ENCODE measurements at places on chromosomes 1 and 21.

DNA sequence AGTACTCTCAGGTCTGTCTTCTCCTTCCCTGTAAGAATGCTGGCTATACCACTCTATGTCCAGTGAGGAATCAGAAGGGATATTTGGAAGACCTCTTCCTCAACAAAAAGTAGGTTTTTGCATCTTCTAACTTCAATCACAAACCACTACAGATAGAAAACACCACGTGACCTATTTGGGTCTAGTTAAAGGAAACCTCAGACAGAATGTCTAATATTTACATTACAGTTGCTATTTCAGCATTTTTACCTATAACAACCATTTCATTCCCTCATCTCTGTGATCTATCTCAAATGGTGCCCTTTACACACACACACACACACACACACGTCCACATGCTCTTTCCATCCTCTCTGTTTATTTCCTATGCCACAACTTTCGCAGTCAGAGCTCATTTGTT, 7.9 kb upstream of the ADORA3 start:
- DNase-seq = no peak

- no peak for DNase-seq
Measured at GRCh38 chr1:94002046-94002787, 93.0 kb upstream of the GCLM start.

GRCh38 chr1:93190432-93190831, 9.9 kb downstream of the CCDC18 start:
- no peak for DNase-seq

DNA sequence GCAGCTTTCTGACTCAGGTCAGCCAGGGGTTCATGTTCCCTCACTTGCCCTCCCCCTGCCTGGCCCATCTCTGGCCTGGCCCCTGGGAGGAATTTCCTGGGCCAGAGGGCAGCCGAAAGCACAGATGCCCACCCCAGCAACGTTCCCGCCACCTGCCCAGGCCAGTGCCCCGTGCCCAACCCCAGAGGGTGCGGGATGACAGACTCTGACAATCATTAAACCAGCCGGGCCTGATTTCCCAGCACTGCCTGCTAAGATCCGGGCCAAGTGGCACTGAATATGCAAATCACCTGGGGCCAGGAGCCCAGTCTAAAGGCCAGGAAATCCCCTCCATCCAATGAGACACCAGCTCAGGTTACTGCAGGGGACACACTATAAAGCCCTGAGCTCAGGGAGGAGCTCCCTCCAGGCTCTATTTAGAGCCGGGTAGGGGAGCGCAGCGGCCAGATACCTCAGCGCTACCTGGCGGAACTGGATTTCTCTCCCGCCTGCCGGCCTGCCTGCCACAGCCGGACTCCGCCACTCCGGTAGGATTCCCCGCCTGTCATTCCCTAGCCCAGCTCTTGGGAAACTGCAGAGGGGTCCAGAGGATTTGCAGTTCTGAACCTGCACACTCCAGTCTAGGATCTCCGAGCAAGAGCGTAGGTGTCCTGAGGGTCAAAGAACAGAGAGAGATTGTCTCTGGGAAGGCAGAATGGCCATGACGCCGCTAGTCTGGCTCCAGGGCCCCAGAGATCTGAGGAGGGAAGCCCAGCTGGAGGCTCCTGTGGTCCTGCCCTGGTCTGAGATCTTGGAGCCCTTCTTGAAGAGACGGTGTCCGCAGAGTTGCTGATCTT, at the start of gene ELF3:
TSS of gene ELF3 (plus strand) at position 408 of the 836 bp plus-strand sequence. CDS start 550 bp downstream, outside the sequence.
- no peak for DNase-seq

DNA sequence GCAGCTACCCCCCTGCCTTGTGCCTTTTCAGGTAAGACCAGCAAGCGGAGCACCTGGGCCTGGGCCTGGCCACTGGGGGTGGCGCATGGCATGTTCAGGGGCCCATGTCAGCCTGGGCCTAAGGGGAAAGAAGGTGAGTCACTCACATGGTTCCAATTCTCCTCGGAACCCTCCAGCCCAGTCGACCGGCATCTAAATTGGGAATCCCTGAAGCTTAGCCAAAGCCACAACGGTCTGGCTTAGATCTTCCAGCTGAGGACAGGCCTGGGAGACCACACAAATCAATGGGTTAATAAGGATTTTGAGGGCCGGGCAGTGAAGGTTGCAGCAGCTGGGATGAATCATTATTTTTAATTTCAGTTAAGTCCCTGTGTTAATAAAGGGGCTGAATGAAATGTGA, 145.1 kb upstream of the SMYD2 start:
- DNase-seq = no peak

DNA sequence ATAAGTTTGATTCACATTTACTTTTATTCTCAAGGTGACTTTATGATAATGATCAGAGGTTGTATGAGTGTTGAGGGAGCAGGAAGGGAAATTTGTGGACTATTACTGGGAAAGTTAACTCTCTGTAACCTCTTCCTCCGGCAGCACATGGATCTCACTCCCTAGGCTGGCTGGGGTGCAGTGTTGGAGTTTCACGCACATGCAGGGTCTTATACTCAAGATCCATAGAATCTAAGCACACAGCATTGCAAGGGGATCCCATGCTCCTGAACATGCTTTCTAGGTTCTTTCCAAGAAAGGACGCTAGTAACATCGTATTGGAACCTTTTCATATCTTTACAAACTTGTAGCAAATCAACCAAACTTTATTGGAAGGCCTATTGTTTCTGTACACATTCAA, 757.6 kb upstream of the TPTE start:
- no peak for DNase-seq

DNA sequence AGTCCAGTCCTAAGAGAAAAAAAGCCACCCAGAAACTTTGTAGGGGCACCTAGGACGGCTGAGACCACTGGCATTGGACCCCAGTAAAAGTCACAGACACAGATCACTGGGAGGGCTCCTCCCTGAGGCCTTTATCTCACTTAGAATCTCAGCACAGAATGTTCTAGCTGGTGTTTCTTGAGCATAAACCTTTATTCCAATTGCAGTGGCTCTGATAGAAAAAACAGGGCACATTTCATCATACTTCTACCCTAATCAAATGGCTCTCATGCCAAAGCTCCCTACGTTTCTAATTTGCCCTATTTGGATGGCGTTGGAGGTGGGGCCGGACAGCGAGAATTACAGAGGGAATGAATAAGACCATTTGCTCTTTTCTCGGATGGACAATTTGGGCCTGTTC, 53.8 kb downstream of the NGF start:
- DNase-seq = no peak

- no peak for DNase-seq
Measured at GRCh38 chr1:24470592-24470991, 32.0 kb upstream of the RCAN3 start.

- DNase-seq = no peak
Measured at GRCh38 chr1:174160109-174160473, 771 bp downstream of the RABGAP1L start.

DNA sequence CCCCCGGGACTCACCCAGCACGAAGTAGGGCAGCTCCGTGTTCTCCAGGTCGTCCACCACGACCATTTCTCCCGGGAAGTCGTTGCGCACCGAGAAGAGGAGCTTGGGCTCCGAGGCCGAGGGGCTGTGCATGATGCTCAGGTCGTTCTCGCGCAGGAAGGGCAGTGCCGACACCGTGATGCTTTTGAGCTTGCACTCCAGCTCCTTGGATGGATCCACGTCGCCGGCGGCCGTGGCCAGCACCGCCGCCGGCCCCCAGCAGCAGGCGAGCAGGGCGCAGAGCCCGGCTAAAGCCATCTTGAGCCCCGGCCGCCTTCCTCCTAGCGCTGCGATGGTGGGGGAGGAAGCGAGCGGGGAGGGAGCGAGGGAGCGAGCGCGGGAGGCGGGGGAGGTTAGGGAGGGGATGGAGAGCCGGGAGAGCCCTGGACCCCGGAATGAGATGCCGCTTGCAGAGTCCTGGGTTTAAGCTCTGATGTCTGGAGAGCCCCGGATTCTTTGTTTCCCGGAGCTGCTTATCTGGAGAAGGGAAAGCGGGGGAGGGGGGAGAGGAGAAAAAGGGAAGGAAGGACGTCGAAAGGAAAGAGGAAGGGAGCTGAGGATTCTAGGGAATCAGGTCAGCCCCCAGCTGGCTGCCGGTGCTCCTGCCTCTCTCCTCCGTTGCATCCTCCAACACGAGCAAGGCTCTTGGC, at the start of gene ASTN1:
TSS of gene ASTN1 (minus strand) at position 333 of the 689 bp plus-strand sequence. CDS start at position 297, 36 bp downstream.
- peak; percentile 53 for DNase-seq

- DNase-seq = no peak
Measured at GRCh38 chr1:218254296-218254946, 30.7 kb upstream of the RRP15 start.
